ENCODE measurements at places on chromosomes 3 and 15.
A peak's percentile ranks its signal among the peaks of the same experiment; 100 is the strongest.

DNA sequence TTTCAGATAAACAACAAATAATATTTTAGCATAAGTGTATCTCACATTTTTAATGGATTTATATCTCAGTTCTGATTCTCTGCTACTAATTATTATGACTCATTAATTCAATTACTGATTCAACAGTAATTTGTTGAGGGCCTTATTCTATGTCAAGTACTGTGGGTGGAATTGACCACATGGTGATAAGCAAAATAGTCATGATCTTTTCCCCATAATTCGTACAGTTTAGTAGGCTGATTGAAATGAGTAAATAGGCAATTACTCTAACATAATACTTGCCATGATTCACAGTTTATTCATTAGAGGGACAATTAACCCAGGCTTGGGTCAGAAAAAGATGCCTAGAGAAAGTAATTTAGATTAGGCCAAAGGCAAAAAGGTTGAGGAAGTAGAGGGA lies 60.9 kb upstream of the SLC4A7 start:
- no peak for DNase-seq

- no peak for DNase-seq
These were observed 102.1 kb downstream of the DIPK2A start for GRCh38 chr3:144073698-144074097.

- DNase-seq, result no peak
These were observed 255.1 kb downstream of the NEK10 start for GRCh38 chr3:27114129-27114528.

DNA sequence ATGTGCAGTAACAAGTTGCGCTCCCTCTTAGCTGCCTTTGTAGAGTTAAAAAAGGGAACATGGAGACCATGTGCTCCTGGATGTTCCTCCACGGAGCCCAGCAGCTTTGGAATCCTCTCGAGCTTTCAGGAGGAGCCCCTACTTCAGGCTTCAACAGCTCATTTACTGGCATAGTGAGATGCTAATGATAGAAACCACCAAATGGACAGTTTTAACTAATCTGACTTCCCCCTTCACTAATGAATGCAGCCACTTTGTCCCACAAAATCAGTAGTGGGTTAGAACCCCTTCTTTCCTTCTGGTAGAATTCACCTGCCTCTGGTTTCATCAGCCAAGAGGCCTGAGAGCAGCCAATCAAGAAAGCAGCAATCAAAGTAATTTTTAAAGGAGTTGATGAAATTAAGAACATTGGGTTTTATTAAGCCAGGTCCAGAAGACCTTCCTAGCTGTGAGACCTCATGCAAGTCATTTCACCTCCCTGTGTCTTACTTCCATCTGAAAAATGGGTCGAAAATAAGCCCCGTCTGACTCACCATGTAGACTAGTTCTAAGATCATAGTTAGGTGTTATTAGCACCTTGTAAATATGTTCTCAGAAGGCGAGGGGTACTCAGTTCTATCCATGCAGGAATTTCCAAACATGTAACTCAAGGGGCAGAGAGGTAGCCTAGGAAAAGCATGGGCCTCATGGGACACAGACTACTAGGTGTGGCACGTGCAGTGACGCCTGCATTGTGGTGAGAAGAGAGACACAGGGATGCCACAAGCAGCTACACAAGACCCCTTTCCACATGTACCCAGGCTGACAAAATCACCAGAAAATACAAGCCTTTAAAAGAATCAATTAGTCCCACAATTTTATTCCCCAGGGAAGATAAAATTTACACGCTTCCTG lies 179.7 kb upstream of the LPP start:
- DNase-seq, result no peak

DNA sequence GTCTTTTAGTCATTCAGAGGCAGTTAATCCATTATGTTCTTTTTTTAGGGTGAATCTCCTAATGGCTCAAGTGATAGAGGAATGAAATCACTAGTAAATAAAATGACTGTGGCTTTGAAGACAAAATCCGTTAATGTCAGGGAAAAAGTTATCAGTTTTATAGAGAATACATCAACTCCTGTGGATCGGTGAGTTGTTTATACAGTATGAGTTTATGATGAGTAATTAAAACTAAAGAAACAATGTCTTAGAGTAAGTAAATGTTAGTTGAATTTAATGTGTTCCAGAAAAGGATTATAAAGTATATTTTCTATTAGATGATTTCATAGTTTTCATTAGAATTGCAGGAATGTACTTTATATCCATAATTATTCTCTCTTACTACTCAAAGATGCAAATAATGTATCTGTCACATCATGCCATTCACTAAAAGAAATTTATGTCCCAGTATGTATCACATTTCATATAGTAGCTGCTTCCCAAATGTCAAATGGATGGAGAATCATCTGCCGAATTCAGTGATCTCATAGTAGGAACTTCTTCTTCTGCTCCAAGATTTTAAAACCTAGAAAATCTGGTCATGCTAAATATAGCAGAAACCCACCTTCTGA lies 24.1 kb upstream of the NIT2 start:
- no peak for DNase-seq

- DNase-seq, result peak; percentile 52
These were observed 101.6 kb downstream of the RPL22L1 start for GRCh38 chr3:170768334-170768801.

DNA sequence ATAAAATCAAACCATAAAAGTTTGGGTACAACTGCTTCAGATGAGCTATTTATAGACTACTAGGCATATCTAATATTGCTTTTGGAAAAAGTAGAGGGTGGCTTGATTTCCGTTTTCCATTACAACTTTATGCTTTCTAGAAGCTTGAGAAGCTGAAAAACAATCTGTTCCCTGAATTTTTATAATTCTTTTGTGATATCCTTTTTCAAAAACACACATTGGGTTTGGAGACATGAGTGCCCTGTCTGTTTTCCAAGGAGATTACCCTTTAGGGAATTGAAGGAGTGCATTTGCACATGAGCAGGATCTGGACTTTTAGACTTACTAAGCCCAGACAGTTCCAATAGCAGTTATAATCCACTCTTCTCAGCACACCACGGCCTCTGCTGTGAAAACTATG lies 49.5 kb upstream of the FILIP1L start:
- DNase-seq, result no peak

DNA sequence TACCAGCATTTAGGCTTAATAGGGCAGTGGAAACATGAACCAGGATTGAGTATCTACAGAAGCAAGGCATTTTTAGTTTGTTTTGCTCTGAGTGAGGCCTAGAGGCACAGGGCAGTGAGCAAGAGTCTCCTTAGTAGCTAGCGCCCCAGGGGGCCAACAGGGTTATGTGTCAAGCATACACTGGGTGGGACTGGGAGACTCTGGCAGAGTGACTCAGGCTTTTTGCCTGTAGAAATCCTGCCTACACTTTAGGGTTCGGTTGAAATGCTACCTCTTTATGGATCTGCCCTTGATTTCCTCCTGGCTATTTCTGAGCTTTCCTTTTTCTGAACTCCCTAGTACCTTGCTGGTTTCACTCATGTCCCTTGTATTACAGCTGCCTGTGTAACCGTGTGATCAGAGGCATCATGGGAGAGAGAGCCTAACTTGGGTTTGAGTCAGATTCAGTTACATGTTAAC lies 72.2 kb downstream of the TOP2B start:
- DNase-seq, result peak; percentile 87
